Kidney epithelial cell (primary cell): ENCODE measurements at places on chromosomes 7 and 10.
A peak's percentile ranks its signal among the peaks of the same experiment; 100 is the strongest.

DNA sequence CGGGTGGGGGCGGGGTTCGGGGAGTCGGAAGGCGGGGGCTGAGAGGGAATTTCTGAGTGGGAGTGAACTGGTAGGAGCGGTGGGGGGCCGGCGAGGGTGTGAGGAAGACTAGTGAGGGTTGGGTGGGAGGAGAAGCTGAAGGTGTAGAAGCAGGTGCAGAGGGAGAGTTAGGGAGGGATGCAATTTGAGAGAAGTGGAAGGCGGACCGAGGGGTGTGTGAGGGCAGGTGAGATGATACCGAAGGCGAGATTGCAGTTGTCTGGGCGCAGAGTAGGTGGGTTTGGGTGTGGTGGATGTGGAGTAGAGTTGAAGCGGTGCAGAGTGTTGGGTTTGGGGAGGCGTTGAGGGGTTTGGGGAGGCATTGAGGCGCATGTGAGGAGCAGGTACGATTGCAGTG is 643 bp downstream of the KAT6B start:
- no peak for DNase-seq

DNA sequence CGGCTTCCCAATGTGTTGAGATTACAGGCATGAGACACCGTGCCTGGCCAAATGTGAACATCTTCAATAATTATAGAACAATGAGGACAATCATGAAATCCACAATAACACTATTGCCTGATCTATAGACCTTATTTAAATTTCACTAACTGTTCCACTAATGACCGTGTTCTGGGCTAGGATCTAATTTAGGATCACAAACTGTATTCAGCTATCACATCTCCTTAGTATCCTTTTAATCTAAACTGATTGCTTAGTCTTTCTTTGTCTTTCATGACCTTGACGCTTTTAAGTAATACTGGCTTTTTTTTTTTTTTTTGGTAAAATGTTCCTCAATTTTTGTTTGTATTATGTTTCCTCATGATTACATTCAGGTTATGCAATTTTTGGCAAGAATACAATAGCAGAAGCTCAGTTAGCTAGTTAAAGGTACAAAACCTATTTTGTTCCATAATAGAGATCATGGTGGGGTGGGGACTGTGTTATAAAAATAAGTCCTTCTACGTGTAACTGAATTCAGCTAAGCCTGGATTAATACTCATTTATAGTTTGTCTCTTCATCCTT is 158.4 kb downstream of the AOAH start:
- no peak for DNase-seq

- DNase-seq, result no peak
Measured at GRCh38 chr10:17239345-17240085, 11.5 kb downstream of the VIM start.

- DNase-seq, result peak; percentile 84
Measured at GRCh38 chr10:25753776-25754175, 180.3 kb upstream of the MYO3A start.

GRCh38 chr10:125257521-125258108 is 97.3 kb upstream of the CTBP2 start:
- DNase-seq, result no peak

GRCh38 chr10:99927721-99928280 is 81.9 kb downstream of the DNMBP start:
- no peak for DNase-seq

DNA sequence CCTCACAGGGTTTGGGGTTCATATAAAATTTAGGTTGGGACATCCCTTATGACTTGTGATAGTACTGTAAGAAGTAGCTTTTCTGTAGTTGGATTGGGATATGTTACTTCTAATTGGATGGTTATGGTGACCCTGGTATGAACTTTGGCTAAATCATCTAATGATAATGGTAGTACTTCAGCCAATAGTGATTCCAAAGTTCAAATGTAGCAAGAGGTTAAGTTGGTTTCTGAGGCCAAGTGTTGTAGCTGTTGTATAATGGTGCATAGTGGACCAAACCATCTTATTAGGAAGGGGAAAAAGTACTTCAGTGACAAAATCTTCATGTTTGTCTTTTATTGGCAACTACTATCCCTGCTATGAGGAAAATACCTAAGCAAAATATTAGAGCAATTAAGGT is 542.1 kb upstream of the IGFBP3 start:
- DNase-seq, result no peak

DNA sequence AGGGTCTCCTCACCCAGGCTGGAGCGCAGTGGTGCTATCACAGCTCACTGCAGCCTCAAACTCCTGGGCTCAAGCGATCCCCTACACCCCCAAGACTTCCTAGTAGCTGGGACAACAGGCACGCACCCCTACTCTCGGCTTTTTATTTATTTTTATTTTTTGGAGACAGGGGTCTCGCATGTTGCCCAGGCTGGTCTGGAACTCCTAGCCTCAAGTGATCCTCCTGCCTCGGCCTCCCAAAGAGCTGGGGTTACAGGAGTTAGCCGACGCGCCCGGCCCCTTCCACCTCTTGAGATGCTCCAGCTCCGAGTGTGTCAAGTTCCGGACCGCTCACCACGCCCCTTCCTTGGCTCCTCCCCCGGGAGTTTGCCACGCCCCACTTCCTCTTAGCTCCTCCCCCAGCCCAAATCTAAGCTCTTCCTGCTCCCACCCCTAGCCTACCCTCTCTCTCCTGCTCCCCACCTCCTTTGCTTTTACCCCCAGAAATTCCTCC is 6.3 kb downstream of the NAT16 start:
- DNase-seq, result no peak

- DNase-seq, result no peak
Measured at GRCh38 chr10:27744802-27745731, 552 bp downstream of the MKX start.

GRCh38 chr10:100792574-100792973 is 47.2 kb downstream of the PAX2 start:
- no peak for DNase-seq

DNA sequence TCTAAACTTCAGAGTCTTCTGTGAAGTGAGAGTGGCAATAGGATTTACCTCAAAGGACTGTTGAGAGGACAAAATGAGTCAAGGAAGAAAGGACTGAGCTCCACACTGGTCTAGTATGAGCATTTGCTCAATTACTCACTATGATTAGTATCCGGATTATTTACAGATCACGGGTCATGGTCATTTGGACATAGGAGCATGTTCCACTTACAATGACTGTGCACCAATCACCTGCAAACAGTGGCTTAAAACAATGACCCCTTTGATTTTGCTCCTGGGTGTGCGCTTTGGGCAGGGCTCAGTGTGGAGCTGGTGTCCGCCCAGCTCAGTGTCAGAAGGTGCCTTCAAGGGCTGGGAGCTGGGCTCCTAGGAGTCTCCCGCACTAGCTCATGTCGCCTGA is 225.4 kb downstream of the TCERG1L start:
- DNase-seq, result no peak

DNA sequence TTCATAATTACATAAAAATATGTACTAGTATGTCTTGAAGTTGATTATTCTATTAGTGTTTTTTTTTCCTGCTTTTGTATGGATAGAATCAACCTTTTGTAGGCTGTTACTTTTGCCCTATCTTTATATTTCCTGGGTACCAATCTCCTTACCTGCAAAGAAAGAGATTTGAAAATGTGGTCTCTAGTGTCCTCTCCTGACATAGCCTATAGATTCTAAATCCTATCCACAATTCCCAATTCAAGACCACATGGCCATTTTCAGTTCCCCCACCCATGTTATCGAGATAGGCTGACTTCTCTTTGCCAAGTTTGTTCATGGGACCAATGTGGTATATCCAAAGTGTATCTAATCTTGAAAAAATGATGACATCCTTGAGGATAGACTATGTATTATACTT is 269.4 kb upstream of the SEMA3D start:
- no peak for DNase-seq

- DNase-seq, result no peak
Measured at GRCh38 chr10:113736576-113736975, 14.9 kb upstream of the PLEKHS1 start.

DNA sequence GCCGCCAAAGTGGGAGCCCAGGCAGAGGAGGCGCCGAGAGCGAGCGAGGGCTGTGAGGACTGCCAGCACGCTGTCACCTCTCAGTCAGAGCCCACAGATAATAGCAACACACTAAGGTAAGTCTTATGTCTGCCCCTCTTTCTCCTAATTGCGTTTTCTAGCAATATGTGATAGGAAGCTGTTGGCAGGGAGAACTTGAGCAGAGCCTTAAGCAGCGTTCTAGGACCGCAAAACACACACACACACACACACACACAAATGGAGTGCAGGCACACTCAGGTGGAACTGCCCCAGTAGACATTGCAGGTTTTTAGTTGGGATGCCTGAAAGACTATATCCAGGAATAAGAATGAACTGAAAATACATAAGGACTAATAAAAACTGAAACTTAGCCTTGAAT is 1188.5 kb downstream of the NXPH1 start:
- no peak for DNase-seq

- DNase-seq, result no peak
Measured at GRCh38 chr7:2110610-2111396, 121.9 kb downstream of the MAD1L1 start.

GRCh38 chr7:116365797-116366196 is 133.7 kb upstream of the CAV2 start:
- DNase-seq, result no peak

DNA sequence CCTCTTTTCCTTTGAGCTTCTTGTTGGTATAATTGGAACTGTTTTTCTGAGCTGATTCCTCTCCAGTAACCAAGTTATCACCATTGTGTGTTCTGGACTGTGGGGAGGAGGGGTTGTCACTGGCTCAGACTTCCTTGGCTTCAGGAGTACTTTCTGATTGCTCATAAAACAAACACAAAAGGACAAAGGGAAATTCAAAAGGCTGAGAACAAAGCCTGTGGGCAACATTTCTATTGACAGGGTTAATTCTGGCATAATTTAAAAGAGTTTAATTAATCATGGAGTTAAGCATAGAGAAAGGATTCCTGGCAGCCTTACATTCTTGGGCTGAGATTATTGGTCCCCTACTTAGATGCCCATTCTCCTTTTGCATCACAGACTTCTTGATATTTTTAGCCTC is 222.9 kb upstream of the KMT2E start:
- DNase-seq, result no peak

DNA sequence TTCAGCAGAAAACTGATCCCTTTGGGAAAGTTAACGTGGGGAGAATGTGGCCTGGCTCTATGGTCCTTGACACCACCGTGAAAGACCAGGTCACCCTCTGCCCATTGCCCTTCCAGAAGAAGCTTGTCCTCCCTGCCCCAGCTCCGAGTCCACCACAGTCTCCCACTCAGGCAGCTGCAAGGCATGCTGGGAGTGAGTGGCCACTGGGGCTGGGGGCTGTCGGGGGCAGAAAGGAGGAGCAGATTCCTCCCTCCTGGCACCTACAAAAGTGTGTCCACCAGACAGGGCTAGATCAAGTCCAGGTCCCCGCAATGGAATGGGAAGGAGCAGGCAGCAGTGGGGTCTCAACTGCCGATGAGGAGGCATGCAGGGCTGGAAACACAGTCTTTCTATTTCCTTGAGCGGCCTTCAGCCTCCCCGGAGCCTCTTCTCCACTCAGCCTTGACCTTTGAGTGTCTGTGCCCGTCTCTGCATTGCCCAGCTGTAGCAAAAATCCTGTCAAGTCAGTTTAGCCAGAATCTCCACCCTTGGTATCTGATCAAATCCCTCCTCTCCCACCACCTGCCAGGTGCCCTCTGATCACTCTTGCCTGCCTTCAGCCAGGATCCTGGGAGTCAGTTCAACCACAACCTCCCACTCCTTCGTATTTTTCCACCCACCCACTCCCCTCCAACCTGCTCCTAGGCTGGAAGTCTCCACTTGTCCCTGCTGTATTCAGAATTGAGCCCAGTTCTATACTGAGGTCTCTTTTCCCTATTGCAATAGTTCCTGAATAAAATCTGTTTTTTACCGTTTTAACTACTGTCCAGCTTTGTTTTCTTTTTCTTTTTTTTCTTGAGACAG is 6.9 kb upstream of the ZNF316 start:
- no peak for DNase-seq

DNA sequence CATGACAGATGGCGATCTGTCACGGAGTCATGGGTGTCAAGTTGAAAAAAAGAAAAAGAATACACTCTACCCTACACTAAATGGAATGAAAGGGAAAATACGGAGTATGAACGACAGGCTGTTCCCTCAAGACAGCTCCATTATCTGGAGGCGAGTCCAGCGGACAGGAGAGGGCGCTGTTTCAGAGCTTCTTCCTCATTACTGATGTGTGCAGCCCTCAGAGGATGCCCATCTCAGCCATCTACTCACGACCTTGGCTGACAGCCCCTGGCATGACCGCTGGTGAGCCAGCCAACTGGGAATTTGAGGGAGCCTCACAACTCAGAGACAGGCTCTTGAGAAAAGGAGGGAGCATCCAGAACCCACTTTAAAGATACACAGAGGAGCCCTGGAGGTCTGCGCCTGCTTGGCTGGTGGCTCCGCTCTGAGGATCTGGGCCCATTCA is 49.6 kb upstream of the SMNDC1 start:
- no peak for DNase-seq

DNA sequence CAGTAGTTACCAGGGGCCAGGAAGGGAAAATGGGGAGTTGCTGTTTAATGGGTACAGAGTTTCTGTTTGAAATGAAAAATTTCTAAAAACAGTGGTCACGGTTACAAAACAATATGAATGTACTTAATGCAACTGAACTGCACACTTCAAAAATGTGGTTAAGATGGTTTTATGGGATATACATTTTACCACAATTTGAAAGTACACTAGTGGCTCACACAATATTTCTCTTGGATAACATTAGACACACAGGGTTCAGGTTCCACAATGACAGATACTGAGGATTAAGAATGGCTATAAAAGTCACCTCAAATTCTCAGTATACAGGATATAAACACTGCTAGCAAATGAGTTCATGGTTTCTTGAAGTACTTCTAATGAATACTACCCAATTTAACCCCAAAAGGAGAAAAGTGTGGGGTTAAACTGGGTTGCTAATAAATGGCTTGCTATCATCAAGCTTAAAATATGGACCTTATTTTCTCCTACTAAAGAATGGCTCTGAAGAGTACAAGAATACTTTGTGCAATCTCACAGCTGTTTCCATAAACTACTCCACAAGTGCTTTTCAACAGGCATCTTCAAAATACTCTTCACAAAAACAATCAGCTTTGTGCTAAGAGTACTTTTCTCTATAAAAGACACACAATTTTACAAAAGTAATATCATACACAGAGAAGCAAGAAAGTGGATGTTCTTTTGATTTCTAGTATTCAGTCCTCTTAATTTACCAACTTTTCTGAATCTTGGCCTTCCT is 92.9 kb downstream of the SRPK2 start:
- no peak for DNase-seq

DNA sequence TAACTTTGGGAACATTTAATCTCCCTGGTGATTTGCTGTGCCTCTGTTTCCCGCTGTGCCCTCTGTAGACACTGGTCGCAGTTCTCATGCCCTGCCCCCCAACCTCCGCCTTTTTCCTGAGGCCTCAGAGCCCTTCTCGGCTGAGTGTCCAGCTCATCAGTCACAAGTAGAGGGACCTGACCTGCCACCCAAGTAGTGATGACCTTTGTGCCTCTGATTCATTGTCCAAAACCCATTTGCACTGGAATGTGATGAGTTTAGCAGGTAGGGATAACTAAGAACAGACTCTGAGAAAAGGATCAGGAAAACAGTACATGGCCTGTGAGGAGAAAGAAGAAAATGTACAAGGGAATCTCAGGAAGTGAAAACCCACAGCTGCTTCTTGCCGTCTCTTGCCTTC is 58.8 kb downstream of the LANCL2 start:
- no peak for DNase-seq

GRCh38 chr10:58028597-58029366 is 238.9 kb downstream of the IPMK start:
- peak; percentile 72 for DNase-seq

GRCh38 chr7:129990403-129991192 is 37.8 kb upstream of the UBE2H start:
- no peak for DNase-seq
